ENCODE measurements at places on chromosomes 4 and X.

- DNase-seq, result no peak
These were observed 228.7 kb upstream of the SPRY1 start for GRCh38 chr4:123167931-123168330.

DNA sequence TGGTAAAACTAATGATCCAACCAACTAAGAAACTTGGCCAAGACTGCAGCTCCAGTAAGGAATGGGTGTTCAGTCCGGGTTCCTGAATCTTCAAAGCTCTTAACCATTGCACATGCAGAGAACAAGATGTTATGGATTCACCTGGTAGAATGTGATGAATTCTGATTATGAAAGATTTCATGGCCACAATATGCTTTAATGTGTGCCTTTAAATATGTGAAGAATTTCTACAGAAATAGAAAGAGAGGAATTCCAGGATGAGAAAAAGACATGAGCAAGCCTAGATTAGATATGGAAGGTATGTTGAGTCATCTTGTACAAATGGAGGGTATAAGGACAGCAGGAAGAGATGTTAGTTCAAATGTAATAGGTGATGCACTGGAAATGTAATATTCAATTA, 472.2 kb upstream of the TENM3 start:
- DNase-seq, result no peak

GRCh38 chr4:16019649-16020048, 56.7 kb upstream of the FGFBP2 start:
- no peak for DNase-seq

DNA sequence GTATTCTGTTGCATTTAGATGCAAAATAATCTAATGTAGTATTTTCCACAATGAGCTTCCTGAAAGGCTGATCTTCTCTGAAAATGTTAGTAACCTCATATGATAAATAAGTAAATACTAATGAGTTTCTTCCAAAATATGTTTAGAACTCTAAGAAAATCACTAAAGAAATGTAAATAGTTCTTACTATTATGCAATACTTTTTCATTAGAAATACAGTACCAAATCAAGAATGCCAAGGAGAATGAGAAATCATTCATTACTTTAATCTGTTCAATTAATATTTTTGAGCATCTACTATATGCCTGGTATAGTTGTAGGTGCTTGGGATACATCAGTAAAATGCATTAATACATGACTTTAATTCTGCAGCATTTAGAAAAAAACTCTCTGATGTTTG, 130.6 kb downstream of the IL1RAPL1 start:
- no peak for DNase-seq

GRCh38 chr4:143337600-143338287, 1.1 kb downstream of the GAB1 start:
- DNase-seq, result no peak

GRCh38 chrX:12922599-12922919, 16.1 kb downstream of the TLR8 start:
- DNase-seq, result no peak

- no peak for DNase-seq
These were observed 942.3 kb upstream of the SLIT2 start for GRCh38 chr4:19309378-19309777.

DNA sequence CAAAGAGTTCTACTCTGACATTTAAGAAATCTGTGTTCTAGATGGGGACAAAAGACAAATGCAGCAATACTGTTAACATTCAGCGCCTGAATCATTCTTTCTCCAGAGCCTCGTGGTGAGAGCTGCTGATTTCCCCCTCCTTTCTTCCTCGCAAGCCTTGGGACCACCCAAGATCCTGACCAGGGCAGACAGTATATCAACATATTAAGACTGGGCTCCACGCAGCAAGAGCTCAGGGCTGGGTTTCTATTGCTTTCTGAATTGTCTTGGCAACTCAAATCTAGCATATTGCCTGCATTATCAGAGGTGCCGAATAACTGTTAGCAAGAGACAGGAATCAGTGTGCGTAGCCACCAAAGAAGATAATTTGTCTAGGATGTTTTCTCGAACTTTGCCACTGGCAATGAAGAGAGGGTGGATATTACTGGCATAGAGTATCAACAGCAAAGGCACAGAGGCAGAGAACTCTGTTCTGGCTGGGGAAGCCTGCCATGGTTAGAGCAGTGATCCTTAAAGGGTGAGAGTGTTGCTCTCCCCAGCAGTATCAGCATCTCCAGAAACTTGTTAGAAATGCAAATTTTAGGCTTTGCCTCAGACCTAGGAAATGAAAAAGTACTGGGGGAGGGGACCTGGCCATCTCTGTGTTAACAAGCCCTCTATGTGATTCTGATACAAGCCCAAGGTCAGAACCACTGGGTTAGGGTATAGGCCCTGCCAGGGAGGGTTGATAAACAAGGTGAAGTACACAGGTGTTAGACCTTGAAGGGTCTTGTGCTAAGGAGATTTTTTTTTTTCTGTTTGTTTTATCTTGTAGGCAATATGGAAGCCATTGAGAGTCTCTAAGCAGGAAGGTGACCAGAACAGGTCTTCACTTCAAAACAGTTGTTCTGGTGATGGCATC, 46.2 kb upstream of the MID1IP1 start:
- no peak for DNase-seq

DNA sequence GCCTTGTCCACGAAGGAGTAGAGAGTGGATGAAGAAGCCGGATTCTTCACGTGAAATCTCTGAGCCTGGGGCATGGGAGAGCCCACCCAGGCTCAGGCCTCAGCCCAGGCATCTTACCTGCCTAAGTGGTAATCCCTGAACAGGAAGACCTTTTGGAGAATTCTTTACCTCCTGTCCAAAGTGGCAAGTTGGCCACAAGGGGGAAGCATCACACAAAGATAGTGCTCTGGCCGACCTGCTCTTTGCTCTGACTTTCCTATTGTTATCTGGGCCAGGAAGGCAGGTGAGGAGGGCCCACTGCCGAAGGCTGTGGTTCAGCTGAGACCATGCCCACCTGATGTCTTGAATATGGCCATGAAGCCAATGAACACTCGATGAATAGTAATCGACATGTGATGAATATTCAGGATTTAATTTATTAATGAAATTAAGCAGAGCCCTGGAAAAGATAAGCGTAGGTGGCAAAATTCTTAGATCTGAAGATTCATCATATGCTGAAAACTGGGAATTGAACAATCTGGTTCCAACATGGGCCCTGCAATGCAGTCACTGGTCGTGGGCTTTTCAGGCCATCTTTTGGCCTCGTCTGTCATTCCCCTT, 93.8 kb downstream of the PDGFRA start:
- DNase-seq, result peak; percentile 79

DNA sequence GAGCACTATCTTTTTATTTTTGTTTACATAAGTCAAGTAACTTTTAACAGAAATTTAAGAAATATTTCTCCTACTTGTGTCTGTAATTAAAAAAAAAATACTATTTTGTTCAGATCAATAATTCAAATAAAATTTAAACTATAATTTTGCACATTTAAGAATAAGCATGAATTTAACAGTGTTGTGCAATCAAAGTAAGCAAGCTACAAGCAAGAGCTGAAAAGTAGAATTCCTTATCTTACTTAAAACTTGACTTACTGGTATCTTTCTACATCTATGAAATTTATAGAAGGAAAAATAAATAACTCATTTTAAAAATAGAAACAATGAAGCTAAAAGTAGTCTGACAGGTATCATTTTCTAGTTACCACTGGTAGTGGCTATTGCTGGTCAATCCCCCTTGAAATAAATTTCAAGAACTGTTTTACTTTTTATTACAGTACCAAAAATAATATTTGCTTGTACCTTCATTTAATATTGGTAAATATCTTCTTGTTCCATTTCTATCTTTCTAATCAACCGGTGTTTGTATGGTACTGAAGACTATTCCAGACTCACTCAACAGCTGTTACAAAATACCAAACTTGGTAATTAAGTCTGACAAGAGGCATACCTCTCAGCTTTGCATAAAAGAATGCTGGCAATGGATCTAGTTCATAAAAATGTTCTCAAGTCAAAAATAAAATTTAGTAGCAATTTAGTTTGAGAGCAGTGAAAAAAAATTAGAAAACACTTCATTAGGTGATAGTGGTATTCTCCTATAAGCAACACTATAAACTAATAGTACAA, 62.2 kb downstream of the NOCT start:
- no peak for DNase-seq

GRCh38 chrX:27924261-27924660, 57.0 kb downstream of the DCAF8L1 start:
- DNase-seq, result no peak

GRCh38 chr4:74638001-74638400, 156.3 kb downstream of the BTC start:
- no peak for DNase-seq

- no peak for DNase-seq
These were observed 47.5 kb downstream of the SMC1A start for GRCh38 chrX:53374923-53375322.

Measured in NCI-H187 (cell line).